ENCODE measurements at places on chromosomes 11 and 22. TPM values are rescaled to one million over a fixed set of nuclear protein-coding genes. Genes with fewer than 3 reads are reported as not detected.

DNA sequence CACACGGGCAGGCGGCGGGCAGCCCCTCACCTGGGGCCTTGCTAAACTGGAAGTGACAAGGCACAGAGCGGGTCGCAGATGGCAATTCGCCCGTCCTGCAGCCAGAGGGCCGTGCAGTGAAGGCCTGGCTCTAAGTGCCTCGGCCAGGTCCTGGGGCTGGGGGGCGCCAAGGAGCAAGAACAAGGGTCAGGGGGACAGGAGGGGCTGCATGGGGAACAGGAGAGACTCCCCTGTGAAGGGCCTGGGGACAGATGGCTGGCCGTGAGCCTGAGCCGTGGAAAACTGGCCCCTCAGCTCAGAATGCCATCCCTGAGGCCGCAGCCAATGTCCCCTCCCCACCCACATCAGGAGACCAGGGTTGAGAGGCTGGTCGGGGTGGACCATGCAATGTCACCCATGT, 60.0 kb downstream of the RTL6 start:
- DNase-seq, result no peak
- no peak overlapping the region for H3K4me3 ChIP-seq
- H3K27me3 ChIP-seq, result no peaks in the 10 kb centered on the region
- H3K27ac ChIP-seq, result no peak overlapping the region

GRCh38 chr11:72665911-72666472, 8.2 kb downstream of the PDE2A start:
- H3K27me3 ChIP-seq, result peaks cover 16% of the 10 kb centered on the region
- H3K27ac ChIP-seq, result no peak overlapping the region
- no peak for DNase-seq
- no peaks in the 10 kb centered on the region for H3K36me3 ChIP-seq

ZNF280A gene
- not detected for total RNA-seq

DNA sequence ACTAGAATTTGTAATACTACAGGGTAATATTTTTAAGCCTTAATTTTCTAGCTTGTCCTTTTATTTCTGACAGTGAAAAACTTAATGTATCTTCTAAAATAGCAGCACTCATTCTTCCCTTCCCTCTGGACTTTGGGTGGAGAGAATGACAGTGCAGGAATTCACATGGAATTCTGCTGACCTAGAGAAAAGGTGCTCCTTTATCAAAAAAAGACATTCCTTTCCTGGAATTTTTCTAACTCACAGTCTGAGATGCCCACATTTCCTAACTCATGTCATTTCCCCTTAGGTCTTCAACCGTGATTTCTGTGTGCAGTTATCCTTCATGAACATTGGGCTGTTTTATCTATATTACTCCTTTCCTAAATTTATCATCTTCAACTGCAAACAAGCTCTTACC, 137.8 kb upstream of the PDGFD start:
- H3K27ac ChIP-seq, result no peak overlapping the region
- no peak for DNase-seq
- no peaks in the 10 kb centered on the region for H3K27me3 ChIP-seq

DNA sequence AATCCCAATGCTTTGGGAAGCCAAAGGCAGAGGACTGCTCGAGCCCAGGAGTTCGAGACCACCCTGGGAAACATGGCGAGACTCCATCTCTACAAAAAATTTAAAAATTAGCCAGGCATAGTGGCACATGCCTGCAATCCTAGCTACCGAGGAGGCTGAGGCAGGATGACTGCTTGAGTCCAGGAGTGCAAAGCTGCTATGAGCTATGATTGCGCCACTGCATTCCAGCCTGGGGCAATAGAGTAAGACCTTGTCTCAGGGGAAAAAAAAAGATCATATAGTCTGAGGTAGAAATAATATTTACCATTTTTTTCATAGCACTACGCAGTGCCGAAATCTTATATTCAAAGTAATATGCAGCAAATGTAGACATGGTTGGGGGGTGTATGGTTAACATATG, 47.8 kb downstream of the MRTFA start:
- no peaks in the 10 kb centered on the region for H3K4me1 ChIP-seq
- H3K36me3 ChIP-seq, result no peaks in the 10 kb centered on the region
- DNase-seq, result peak; percentile 42
- no peak overlapping the region for H3K4me3 ChIP-seq

MMP12 gene
- total RNA-seq, result 0.83 TPM

PNPLA3 gene
- 3.6 TPM for total RNA-seq

- H3K4me3 ChIP-seq, result no peak overlapping the region
- no peaks in the 10 kb centered on the region for H3K36me3 ChIP-seq
- DNase-seq, result peak; percentile 78
- H3K4me1 ChIP-seq, result peaks cover 3% of the 10 kb centered on the region
- H3K27me3 ChIP-seq, result no peaks in the 10 kb centered on the region
These were observed 45.2 kb downstream of the LGR4 start for GRCh38 chr11:27427183-27427980.

DNA sequence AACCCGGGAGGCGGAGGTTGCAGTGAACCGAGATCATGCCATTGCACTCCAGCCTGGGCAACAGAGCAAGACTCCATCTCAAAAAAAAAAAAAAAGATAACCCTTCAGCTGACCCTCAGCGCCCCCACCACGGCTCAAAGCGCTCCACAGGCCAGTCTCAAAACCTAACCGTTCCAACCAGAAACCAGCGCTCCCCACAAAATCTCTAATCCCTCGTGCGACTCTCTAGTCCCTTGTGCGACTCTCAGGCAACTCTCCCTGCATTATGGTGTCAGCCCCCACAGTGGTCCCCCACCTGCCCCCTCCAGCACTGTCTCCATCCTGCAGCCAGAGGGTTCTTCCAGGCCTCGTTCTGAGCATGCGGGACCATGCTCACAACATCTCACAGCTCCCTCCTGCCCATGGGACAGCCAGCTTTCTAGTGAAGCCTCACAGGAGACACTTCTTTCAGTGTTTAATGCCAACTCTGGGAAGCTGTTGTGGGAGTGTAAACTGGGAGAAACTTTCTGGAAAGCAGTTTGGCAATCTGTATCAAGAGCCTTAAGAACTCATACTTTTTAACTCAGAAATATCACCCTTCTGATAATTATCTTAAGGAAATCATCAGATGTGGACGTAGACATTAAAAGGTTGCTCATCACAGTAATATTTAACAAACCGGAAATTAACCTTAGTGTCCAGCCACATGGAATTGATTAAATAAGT, 4.2 kb upstream of the RASGRP2 start:
- H3K4me3 ChIP-seq, result no peak overlapping the region
- H3K27me3 ChIP-seq, result peaks cover 16% of the 10 kb centered on the region
- no peaks in the 10 kb centered on the region for H3K36me3 ChIP-seq
- H3K27ac ChIP-seq, result peak overlapping the region; percentile 55
- H3K4me1 ChIP-seq, result peaks cover 16% of the 10 kb centered on the region
- DNase-seq, result peak; percentile 65

OR4C13 gene
- total RNA-seq, result not detected

ASRGL1 gene
- total RNA-seq, result not detected

DNA sequence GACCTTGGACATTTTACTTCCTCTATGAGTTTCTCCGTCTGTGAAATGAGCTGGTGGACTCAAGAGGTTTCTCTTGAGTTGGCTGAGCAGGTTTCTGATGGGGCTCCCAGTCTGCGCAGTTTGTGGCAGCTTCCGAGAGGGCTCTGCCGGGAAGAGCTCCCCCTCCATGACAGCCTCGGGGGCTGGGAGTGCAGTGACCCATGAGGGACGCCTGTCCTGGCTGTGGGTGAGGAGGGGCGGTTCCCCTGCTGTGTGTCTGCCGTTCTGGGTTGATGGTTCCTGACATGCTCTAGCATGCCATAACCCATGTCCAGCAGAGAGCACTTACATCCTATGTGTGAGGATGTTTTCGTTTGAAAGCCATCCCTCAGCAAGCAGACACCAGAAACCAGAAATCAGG, 14.8 kb downstream of the CSF2RB start:
- H3K4me3 ChIP-seq, result no peak overlapping the region
- no peaks in the 10 kb centered on the region for H3K36me3 ChIP-seq
- peaks cover 8% of the 10 kb centered on the region for H3K27me3 ChIP-seq
- H3K27ac ChIP-seq, result no peak overlapping the region
- no peaks in the 10 kb centered on the region for H3K4me1 ChIP-seq
